Stimulated activated CD8-positive, alpha-beta memory T cell treated with anti-CD3 and anti-CD28 coated beads, Interleukin-12 subunit alpha, Interleukin-12 subunit beta, amount 100 ng/mL, for 4 hours (primary cell): ENCODE measurements at places on chromosomes 3 and 15.

DNA sequence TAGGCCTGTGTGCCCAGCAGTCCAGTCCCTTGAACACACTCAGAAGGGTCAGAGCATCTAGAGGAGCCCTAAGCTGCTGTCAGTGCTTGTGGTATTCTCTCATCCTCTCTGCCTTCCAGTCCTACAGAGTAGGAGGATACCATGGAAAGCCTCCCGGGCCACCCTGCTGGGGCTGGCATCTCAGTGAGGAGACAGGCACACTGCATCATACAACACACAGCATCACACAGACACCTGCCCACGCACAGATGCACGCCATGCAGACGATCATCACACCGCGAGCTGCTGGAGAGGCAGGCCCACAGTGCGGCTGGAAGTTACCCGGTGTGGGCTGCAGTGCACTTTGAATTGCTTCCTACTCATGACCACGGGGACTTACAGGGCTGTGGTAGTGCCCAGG, 15.2 kb downstream of the GABRA5 start:
- no peak for DNase-seq

DNA sequence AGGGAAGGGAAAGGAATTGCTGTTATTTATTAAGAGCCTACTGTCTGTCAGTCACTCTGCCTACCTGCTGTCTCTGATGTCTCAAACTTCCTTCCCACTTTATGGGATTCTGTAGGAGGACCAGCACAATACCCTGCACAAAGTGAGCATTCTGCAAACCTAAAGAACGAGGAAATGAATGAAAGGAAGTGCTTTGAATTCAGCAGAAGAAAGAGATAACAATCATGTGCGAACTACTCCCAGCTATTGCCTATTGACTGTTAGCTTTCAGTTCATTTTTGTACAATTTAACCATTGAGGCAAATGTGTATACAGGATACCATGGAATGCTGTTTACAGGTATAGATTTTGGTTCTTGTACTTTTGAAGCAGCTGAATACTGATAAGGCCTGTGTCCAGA, 66.8 kb downstream of the CMSS1 start:
- DNase-seq, result no peak

DNA sequence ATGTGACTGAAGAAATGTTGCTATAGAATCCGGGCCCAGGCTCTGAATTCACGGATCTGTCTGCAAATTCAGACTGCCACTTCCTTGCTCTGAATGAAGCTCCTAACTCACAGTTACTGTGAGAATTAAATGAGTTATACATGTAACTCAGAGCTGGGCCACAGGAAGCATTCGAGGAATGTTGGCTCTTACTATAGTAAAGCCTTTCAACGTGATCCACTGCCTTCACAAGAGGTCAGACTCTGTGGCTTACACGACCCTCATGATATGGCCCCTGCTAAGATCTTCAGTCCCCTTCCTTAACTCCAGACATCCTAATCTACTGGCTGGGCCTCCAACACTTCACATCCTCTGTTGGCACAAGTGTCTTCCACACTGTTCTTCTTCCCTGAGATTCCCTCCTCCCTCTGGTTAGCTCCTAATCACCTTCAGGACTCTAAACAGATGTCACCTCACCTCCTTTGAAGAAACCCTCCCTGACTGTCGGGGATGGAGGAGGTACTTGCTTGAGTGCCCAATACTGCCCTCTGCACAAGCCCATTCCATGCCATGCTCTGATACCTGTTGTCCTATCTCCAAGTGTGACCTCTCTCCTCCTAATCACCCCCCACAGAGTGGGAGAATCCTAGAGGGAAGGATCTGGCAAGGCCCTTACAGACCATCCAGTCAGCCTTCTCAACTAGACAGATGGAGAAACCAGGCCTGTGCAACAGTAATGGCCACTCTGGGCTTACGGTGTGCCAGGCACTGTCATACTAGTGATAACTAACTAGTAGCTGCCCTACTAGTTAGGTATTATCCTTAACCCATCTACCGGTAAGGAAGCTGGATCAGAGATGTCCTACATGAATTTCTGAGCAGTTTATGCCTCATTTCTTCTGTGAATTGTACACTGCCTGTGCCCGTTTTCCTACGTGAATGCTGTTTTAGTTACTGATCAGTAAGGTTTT, 1.3 kb downstream of the ACTR8 start:
- no peak for DNase-seq

- no peak for DNase-seq
These were observed 265.0 kb downstream of the XXYLT1 start for GRCh38 chr3:195005759-195006510.

GRCh38 chr3:17243621-17244020, 358.9 kb downstream of the PLCL2 start:
- DNase-seq, result no peak

GRCh38 chr3:52507359-52507758, 12.2 kb downstream of the STAB1 start:
- no peak for DNase-seq

DNA sequence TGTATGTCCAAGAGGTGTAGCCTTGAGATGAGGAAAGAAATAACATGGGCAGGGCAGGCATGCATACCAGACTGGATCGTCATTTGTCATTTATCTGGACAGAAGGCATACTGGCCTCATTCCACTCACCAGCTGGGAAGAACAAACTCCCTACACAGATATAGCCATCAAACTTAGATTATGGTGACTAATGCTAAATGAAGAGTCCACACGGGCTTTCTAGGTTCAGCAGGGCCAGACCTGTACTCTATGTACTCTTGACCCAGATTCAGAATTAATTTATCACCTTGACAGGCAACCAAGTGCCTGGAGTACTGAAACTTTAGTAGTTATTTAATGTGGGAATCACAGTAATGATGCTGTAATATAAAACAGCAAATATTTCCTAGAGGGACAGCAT, 164.3 kb upstream of the IL12A start:
- DNase-seq, result no peak

GRCh38 chr3:58215317-58216025, 4.7 kb upstream of the DNASE1L3 start:
- DNase-seq, result no peak

- DNase-seq, result no peak
These were observed 26.8 kb upstream of the KLHL25 start for GRCh38 chr15:85821545-85821944.

DNA sequence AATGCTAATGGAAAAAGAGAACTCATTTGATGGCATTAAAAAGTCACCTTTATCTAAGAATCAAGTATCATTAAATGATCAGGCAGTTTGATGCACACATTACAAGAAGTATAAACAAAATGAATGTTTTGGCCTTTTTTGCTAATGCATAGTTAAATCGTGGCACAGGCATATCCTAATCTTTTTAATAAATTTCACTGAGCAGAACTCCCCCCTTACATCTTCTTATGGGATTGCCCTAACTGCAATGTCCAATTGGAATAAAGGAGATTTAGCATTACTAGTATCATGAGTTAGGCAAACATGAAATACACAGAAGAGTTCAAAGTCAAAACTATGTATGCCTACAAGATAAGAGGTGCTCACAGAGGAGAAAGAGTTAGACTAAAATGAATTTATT, 32.7 kb downstream of the USF3 start:
- DNase-seq, result no peak

DNA sequence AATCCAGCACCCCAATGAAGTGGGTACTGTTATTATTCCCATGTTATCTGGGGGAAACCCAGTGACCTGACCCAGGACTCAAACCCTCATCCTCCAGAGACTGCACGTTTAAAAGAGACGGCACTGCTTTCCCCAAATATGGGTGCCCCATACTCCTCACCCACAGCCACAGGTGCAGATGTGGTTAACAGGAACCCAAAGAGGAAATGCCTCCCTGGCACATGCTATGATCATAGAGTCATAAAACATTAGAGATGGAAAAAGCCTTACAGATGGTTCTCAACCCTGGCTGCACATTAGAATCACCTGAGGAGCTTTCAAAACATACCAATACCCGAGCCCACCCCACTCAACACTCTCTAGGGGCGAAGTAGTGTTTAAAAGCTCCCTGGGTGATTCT, 111.5 kb downstream of the SEMA5B start:
- no peak for DNase-seq

GRCh38 chr3:168803536-168803935, 707.8 kb upstream of the GOLIM4 start:
- no peak for DNase-seq
